ENCODE measurements at places on chromosomes 7 and 10. TPM values are rescaled to one million over a fixed set of nuclear protein-coding genes. Genes with fewer than 3 reads are reported as not detected.
A peak's percentile ranks its signal among the peaks of the same experiment; 100 is the strongest.

GRCh38 chr7:103387242-103387641 is 39.8 kb downstream of the PSMC2 start:
- no peaks in the 10 kb centered on the region for H3K4me1 ChIP-seq
- H3K27ac ChIP-seq, result no peak overlapping the region
- no peaks in the 10 kb centered on the region for H3K36me3 ChIP-seq

DNA sequence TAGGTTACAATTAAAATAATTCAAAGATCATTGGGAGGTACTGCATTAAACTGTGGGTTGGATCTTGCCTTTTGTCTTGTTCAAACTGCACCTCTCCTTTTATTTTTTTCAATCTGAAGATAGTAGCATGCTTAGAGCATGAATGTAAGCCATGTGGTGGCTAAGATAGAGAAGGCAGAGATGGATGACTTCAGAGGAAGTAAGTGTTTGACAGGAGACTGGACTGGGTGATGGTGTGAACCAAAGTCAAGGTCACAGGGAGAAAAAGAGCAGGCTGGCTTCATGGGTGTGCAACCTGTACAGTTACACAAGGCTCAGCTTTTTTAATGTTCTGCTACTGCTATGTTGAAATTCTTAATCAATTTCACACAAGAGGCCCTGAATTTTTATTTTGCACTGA is 85.6 kb downstream of the ZEB1 start:
- no peaks in the 10 kb centered on the region for H3K4me1 ChIP-seq
- no peaks in the 10 kb centered on the region for H3K36me3 ChIP-seq
- no peak for DNase-seq
- H3K4me3 ChIP-seq, result no peak overlapping the region
- H3K27ac ChIP-seq, result no peak overlapping the region

DNA sequence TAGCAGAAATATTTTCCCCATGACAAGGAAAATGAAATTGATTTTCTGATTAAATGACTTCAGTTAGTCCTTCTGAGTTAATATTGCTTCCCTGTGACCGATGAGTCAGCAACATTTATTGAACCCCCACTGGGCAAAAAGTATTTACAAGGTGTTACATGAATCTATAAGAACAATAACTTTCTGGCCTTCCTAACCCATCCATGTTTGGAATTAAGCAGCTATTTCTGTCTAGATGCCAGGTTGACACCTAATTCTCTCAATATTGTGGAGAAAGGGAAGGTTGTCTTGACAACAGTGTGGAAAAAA is 112.9 kb upstream of the JAZF1 start:
- no peak overlapping the region for H3K4me3 ChIP-seq
- H3K36me3 ChIP-seq, result no peaks in the 10 kb centered on the region
- no peak overlapping the region for H3K27ac ChIP-seq

GRCh38 chr7:132614428-132615318 is 38.4 kb upstream of the PLXNA4 start:
- H3K4me1 ChIP-seq, result no peaks in the 10 kb centered on the region
- no peak overlapping the region for H3K27ac ChIP-seq
- DNase-seq, result no peak
- no peaks in the 10 kb centered on the region for H3K27me3 ChIP-seq
- H3K36me3 ChIP-seq, result no peaks in the 10 kb centered on the region
- peak overlapping the region; percentile 54 for H3K4me3 ChIP-seq

DNA sequence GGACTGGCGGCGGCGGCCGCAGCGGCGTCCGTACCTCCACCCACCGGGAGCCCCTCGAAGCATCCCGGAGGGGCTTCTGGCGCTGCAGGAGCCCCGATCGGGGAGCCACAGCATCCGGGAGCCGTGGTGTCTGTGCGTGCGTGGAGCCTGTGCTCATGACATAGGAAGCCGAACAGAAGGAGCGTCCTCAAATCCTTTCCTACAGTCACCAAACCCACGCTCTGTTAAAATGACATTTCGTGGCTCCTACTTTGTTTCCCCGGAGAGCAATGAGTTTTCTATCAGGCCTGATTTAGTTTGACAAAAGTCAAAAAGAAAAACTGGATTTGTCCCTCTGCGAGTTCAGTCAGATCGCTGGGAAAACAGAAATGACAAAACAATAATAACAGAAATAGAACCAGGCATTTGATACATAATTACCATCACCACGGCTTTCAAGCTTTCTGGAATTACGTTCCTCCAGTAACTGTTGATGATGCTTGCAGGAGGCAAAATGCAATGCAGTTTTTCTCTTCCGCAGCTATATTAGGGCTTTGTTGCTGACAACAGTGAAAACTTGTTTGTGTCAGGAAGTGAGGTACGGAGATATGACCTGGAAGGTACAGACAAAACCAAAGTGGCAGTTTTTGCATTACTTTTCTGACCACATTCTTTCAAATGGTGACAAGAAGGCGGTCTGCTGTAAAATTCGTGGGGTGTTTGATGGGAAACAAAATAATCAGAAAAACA is 219.3 kb upstream of the MKLN1 start:
- DNase-seq, result no peak
- no peaks in the 10 kb centered on the region for H3K36me3 ChIP-seq
- peak overlapping the region; percentile 100 for H3K27ac ChIP-seq
- peaks cover 5% of the 10 kb centered on the region for H3K4me1 ChIP-seq
- H3K4me3 ChIP-seq, result peak overlapping the region; percentile 99

DNA sequence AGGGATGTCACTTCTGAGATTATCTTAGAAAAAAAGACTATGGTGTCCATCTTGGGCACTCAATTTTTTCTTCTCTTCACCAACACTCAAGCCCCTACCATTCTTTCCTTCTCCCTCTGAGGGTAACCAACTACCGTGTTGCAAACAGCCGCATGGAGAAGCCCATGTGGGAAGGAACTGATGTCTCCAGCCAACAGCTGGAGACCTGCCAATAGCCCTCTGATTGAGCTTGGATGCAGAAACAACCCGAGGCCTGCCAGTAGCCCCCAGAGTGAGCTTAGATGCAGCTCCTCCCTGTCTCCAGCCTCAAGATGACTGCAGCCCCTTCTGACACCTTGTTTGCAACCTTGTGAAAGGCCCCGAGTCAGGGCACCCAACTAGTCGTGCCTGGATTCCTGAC is 36.4 kb upstream of the CHCHD3 start:
- H3K27ac ChIP-seq, result no peak overlapping the region
- H3K4me3 ChIP-seq, result no peak overlapping the region
- no peaks in the 10 kb centered on the region for H3K4me1 ChIP-seq
- H3K36me3 ChIP-seq, result no peaks in the 10 kb centered on the region

DNA sequence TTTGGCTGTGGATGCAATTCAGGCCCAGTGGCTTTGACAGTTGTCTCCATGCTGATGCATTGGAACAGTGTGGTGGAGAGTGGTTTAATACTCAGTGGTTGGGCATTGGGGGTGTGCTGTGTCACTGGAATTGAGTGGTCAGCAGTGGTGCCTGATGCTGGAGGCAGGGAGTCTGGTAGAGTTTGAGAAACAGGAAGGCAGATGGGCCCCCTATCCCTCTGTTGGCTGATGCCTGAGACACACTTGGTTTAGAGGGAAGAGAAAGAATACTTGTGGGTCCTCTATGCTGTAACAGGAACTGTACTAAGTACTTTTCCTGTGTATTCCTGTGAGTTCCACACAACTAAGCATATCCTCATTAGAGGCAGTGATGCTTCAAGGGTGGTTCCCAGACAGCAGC is 55.4 kb downstream of the EEPD1 start:
- no peaks in the 10 kb centered on the region for H3K27me3 ChIP-seq
- no peaks in the 10 kb centered on the region for H3K36me3 ChIP-seq
- no peak overlapping the region for H3K4me3 ChIP-seq
- H3K4me1 ChIP-seq, result no peaks in the 10 kb centered on the region
- no peak for DNase-seq

- no peak for DNase-seq
- H3K36me3 ChIP-seq, result no peaks in the 10 kb centered on the region
- no peak overlapping the region for H3K4me3 ChIP-seq
- H3K4me1 ChIP-seq, result peaks cover 30% of the 10 kb centered on the region
- H3K27ac ChIP-seq, result peak overlapping the region; percentile 83
- H3K27me3 ChIP-seq, result no peaks in the 10 kb centered on the region
Observed at GRCh38 chr7:137934176-137934826, 67.6 kb downstream of the CREB3L2 start.

BLNK gene
- 2.9 TPM for total RNA-seq

SPDYE16 gene
- total RNA-seq, result 0.73 TPM

PLPP4 gene
- not detected for total RNA-seq

PVRIG gene
- 0.66 TPM for total RNA-seq

DDX50 gene
- 50.2 TPM for total RNA-seq

SLC16A12 gene
- 4.8 TPM for total RNA-seq

Measured in breast epithelium (tissue), 4 donors.